ENCODE measurements at places on chromosomes 1 and 21.

GRCh38 chr21:35051287-35051818 lies 2.3 kb upstream of the RUNX1 start:
- DNase-seq, result no peak

DNA sequence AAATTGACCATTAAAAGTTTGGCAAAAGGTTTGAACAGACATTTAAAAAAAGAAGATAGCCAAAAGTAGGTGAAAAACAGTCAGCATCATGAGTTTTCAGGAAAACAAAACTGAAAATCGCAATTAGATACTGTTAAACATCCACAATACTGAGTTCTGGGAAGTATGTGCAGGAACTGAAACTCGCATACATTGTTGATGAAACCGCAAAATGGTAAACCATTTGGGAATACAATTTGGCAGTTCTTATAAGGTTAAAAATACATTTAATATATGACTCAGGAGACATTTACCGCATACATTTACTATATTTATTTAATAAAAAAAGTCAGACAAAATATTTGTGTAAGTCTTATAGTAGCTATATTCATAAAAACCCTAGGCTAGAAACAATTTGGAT lies 393.2 kb downstream of the COL11A1 start:
- DNase-seq, result no peak

GRCh38 chr1:211975152-211975941 lies 60.0 kb downstream of the INTS7 start:
- no peak for DNase-seq

DNA sequence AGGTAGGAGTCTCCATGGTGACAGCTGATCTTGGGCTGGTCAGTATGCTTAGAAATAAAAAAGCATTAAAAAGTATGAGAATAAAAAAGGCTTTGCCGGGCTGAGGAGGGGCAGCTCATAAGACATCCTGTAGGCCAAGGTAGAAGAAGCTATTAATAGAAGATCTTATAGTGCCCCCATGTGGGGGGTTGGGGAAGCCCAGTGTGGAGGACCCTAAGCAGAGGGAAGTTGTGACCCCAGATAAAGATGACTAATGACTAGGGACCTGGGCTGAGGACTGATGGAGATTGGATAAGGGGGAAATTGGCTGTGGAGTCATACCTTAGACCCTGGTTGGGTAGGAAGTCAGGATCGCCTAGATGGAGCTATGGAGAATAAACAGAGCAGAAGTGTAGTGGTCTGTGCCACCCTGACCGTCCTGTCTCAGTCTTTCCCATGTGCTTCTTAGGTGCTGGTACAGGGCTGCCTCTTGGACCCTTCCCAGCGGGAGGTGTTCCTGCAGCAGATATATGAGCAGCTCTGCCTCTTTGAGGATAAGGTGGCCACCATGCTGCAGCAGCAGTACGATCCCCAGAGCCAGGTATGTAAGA lies 25.0 kb downstream of the SZT2 start:
- peak; percentile 43 for DNase-seq

- DNase-seq, result no peak
Observed at GRCh38 chr1:53037159-53037558, 24.9 kb upstream of the PODN start.

DNA sequence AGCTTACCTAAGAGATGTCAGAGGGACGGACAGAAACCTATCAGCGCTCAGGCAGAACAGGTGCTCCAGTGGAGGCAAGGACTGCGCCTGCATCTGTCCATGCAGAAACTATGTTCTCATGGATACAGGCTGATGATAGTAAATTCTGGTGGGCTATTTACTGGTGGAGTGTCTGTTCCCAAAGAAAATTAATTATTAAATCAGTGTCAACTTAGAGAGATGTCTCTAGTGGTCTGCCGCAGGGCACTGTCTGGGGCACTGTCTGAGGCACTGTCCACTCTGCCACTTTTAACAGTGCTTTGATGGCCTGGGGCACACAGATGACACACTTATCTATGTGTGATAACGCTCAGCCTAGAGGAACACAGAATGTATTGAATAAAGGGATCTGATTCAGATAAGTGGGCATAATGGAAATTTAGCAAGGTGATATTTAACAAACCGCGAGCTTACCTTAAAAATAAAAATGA lies 148.1 kb downstream of the RGS7 start:
- DNase-seq, result no peak

DNA sequence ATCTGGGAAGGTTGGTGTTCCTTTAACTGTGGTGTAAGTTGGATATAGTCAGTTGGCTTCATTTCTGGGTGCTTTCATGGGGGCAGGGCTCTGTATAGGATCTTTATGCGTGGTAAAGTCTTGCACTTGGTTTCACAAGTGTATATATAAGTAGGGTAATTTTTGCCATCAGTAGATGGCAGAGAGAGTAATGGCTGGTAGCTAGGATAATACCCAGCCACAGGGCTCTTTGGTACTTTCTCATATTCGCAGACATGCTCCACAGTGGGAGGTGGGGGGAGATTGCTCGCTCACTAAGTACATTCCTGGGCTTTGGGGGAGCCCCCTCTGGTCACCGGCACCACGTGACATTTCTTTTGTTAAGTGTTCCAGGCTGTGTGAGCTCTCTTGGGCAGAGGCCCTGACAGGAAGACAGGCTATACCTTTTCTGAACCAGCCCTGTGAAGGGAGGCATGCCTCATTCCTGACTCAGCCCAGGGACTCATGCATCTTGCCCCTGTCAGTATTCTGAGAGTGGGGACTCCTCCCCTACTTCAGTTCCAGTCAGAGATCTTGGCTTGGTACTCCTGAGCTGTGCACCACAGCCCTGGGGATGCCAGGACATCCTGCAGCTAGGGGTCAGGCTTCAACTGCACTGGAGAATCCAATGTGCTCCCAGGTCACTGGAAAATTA lies 37.6 kb downstream of the FCRL2 start:
- no peak for DNase-seq

- no peak for DNase-seq
Observed at GRCh38 chr21:46216132-46216747, 12.3 kb downstream of the LSS start.

GRCh38 chr21:38249696-38250278 lies 7.0 kb upstream of the KCNJ15 start:
- DNase-seq, result no peak

DNA sequence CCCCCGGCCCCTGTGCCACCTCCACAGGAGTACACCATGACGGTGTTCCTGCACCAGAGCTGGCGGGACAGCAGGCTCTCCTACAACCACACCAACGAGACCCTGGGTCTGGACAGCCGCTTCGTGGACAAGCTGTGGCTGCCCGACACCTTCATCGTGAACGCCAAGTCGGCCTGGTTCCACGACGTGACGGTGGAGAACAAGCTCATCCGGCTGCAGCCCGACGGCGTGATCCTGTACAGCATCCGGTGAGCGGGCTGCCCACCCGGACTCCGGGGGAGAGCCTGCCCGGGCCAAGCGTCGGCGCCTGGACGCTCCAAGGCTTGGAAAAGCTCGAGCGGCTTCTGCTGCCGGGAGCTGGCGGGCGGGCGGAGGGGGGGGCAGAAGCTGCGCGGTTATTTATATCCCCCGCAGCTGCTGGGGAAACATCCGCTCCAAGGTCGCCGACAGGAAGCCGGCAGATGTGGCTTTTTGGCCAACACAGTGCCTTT lies 6.4 kb downstream of the GABRD start:
- no peak for DNase-seq

- DNase-seq, result no peak
Observed at GRCh38 chr1:116287341-116288200, 85.5 kb upstream of the ATP1A1 start.

DNA sequence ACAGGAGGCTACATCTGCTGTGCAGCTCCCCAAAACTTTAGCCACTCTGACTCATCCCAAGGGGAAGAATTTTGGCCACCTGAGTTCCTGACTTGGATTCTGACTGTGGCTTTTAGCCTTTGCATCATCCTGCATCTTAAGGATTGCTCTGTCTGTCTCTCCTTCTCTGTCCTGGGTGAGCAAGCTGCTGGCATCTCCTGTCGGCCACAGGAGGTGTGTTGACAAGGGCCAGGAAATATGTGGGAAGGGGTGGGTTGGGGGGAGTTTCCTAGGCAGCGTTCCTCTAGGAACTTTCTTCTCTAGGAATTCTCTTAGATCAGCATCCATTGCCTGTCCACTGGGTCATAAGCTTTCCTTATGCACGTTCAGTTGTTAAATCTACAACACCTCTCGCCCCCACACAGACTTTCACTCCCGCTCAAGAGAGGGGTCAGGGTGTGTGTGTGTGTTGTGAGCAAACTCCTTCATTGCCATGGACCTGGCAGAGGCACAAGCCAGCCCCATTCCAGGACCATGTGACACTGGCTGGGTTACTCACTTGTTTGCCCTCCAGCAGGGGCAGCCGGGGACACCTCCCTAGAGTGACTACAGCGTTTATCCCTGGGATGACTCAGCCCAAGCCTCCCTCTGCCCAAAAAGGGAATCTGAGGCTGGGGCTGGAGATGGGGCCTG lies 145.0 kb upstream of the DUSP10 start:
- DNase-seq, result no peak

DNA sequence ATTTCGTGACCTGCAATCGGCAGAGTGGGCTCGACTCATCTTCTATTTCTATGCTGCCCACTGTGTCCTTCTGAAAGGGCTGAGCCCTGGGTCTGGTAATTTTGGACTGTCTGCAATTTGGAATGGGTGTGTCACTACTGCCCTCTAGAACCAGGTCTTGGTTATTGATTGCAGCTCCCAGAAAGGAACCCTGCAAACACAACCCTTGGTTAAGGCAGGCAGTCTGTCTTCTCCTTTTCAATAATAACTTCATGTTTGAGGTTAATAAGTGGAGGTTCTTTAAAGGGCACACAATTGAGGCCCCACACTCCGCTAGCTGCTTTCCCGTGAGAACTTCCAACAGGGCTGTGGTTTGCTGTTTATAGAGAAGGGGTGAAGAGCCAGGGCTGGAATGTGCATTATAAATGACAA lies 79.9 kb upstream of the LYST start:
- no peak for DNase-seq

DNA sequence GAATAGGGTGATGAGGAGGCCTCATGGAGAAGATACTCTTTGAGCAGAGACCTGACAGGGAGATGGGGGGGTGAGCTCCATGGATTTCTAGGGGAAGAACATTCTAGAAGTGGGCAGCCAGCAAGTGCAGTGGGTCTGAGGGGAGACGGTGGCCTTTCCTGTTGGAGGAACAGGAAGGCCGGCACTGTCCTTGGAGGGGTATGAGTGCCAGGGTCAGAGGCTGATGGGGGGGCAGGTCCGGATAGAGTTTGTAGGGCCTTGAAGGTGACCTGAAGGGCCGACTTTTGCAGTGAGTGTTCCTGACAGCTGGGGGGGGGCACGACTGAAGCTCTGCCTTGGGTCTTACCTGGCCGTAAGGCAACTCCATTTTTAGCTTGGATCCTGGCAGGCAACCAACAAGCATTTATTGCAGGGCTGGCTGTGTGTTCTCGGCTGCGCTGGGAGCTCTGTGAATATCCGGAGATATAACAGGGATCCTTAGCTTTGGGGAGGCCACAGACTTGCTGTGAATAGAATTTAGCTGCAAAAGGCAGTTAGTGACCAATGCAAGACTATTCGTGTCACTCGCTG lies 130.6 kb downstream of the MRPS6 start:
- DNase-seq, result no peak

DNA sequence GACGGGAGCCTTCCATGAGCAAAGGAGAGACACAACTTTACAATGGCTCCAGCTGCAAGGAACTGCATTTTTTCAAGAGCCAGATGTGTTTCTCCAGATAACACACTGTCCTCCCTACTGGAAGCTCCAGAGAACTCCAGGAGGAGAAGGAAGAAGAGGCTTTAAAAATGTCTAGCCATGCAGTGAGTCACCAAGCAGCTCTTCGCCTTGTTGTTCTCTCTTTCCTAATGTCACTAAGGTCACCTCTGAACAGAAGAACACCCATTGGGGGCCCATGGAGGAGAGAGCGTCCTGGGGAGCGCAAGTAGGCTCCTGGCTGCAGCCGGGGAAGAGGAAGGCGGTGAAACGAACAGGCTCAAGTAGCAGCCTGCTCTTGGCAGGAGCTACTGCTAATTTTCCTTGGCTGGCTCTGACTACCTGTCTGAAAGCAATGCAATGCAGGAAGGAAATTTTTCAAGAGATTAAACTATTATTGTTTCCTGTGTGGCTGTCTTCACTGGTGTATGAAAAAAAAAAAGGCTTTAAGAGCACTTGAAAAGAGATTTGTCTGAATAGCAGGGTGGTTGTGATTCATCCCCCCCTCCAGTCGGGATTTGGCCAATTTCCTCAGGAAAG lies 321.9 kb downstream of the SETD4 start:
- no peak for DNase-seq
